ENCODE measurements at places on chromosomes 2 and 18. TPM values are rescaled to one million over a fixed set of nuclear protein-coding genes. Genes with fewer than 3 reads are reported as not detected.

GRCh38 chr2:124131276-124131675, 106.2 kb downstream of the CNTNAP5 start:
- DNase-seq, result no peak

DNA sequence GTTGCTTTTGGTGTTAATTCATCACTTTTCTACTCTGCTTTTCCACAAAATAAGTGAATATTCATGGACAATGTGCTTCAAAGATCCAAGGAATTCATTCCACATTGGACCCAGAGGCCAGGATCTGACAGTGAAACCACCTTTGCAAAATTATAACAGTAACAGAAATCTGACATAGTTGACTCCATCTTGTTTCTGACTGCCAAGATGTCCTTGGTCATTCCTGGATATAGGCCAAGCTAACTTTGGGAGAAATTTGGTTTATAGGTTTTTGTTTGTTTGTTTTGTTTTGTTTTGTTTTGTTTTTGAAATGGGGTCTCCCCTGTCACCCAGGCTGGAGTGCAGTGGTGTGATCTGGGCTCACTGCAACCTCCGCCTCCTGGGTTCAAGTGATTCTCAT, 10.3 kb downstream of the MPPE1 start:
- no peak for DNase-seq

- no peak for DNase-seq
These were observed 418.6 kb downstream of the TSN start for GRCh38 chr2:122174061-122174460.

- DNase-seq, result no peak
These were observed 17.7 kb upstream of the ARL5A start for GRCh38 chr2:151845884-151846283.

DNA sequence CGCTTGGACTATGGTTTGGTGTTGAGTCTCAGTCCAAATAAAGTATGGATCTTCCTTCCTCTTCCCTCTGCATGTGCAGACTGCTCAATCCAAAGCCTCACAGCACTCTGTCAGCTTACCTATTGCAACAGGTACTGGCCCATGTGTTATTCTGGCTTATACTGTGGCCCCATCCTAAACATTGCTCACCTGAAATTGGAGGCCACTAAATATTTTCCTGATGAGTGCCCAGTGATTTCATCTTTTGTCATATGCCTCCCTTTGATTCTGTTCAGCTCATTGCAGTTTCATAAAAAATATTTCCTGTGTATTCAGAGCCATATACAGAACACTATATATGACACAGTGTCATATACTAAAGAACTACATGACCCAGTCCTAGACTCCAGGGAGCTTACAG, 86.3 kb upstream of the FAM136A start:
- peak; percentile 35 for DNase-seq

DNA sequence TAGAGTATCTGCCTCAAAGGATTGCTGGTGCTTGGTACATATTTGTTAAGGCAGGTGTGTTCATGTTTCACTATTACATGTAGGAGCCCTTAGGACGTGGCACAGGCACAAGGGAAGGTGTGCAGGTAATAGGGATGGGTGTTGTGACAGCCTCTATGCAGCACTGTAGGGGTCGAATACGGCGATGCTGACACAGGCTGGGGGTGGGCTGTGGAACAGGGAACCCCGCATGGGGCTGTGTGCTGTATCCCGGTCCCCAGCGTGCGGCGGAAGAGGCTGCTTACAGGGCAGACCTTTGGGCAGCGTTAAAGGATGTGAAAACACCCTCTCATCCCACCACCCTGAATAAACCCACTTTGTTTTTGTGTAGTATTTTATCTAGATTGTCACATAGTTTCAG, 21.5 kb downstream of the B3GNT2 start:
- no peak for DNase-seq

DNA sequence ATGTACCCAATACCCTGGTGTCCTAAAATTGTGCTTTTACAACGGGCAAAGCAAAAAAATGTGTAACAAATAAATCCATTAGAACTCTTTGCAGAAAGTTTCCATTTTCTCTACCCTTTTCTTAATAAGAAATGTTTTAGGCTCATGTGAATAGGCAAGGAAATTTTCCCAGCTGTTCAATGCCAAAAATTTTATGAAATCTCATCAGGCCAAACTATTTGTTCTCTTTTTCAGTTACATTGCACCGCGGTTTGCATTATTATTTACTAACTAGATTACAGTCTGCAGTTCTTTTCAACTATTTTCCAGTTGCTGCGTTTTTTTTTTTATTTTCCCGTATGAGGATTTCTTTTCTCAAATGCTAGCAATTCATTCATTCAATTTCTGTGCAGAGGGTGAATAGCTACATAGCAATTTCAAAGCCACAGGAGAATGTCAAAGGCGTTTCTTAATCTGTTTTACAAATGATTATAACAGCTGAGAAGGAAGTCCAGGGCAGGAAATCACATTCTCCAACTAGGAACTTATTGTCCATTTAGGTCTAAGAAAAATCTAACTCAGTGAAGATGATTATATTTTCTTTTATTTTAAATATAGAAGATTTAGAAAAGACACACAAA, 367.5 kb upstream of the MMADHC start:
- DNase-seq, result no peak

DNA sequence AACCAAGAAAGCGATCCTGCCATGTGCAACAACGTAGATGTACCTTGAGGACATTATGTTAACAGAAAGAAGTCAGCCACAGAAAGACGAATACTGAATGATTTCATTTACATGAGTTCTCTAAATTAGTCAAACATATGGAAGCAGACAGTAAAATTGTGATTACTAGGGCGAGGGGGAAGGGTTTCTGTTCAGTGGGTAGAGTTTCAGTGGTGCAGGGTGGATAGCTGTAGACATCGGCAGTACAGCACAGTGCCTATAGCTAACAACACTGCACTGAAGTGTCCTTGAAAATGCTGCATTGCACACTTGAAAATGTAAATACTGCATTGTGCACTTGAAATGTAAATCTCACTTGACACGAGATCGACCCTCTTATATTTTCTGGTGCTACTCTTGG, 275.3 kb downstream of the GALR1 start:
- no peak for DNase-seq

GRCh38 chr2:237577458-237577857, 11.1 kb downstream of the PRLH start:
- no peak for DNase-seq

- DNase-seq, result no peak
These were observed 61.1 kb downstream of the PDCL3 start for GRCh38 chr2:100623930-100624329.

- DNase-seq, result peak; percentile 88
These were observed 115.7 kb upstream of the SLC1A4 start for GRCh38 chr2:64873472-64873924.

DNA sequence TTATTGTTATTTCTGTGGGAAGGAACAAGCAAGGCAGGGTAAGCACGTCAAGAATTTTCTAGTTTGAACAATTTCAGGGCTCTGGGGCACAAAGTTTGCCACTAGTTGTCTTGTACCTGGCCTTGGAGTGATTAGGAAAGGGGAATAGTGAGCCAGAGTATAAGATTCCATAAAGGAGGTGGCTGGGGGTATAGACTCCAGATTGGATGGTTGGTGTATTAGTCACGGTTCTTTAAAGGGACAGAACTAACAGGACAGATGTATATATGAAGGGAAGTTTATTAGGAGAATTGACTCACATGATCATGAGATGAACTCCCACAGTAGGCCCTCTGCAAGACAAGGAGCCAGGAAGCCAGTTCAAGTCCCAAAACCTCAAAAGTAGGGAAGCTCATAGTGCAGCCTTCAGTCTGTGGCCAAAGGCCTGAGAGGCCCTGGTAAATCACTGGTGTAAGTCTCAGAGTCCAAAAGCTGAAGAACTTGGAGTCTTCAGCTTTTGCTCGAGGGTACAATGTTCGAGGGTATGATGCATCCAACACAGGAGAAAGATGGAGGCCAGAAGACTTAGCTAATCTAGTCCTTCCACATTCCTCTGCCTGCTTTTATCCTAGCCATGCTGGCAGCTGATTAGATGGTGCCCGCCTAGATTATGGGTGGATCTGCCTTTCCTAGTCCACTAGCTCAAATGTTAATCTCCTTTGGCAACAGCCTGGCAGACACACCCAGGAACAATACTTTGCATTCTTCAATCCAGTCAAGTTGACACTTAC, 31.5 kb upstream of the PTPRM start:
- no peak for DNase-seq

GRCh38 chr2:60066096-60066839, 487.2 kb downstream of the BCL11A start:
- DNase-seq, result no peak

- DNase-seq, result no peak
These were observed 1.6 kb downstream of the DOK1 start for GRCh38 chr2:74556159-74556558.

DNA sequence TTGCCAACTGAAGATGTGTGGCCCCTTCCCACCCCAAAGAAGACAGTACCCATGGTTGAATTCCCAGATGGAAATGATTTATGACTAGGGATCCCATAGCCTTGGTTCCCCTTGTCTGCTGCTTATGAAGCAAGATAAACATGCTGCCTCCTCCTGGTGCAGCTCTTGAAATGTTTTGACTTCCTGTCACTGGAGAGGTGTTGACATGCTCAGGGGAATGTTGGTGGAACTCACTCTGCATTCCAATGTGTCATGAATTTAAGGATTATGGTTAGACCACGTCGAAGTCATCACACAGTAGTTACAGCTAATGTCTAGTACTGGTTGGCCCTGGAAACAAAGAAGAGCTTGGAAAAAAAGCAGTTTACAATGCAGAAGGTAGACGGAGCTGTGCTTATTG, 69.0 kb upstream of the FAM110C start:
- peak; percentile 82 for DNase-seq

The CROCC2 gene
- total RNA-seq, result not detected

The SKOR2 gene
- total RNA-seq, result not detected

The FHOD3 gene
- total RNA-seq, result 13.3 TPM

The DHX57 gene
- total RNA-seq, result 28.1 TPM

The PLEK gene
- not detected for total RNA-seq

The ACOXL gene
- 10.7 TPM for total RNA-seq

The CTAGE1 gene
- total RNA-seq, result not detected

The TFCP2L1 gene
- 4.6 TPM for total RNA-seq

All from PC-9 (cell line).